SW 1271 (cell line): ENCODE measurements at places on chromosomes 12 and 14.

- no peak for DNase-seq
Observed at GRCh38 chr12:82437744-82438143, 79.4 kb downstream of the METTL25 start.

DNA sequence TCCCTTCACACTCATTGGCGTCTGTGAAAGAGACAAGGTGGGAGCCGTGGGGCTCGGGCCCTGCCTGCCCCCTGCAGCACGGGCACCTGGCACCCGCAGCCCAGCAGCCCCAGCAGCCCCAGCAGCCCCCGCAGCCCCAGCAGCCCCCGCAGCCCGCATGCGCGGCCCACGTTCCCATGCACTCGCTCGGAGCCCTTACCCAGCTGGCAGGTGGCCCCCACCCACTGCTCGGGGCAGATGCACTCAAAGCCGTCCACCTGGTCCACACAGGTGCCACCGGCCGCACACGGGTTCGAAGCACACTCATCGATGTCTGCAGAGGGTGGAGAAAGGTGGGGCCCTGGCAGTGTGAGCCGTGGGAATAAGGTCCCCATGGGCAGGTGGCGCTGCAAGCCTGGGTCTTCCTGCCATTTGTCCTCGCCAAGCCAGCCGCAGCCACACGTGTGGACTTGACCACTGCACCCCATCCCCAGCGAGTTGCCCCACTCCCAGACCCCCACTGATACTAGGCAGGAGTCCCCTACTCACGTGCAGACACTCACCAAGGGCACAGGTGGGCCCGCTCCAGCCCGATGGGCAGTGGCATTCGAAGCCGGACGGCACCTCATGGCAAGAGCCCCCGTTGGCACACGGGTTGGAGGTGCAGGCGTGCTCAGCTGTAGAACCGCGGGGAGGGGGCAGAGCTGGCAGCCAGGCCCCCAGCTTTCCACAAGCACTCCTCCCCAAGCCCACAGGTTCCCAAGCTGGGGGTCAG, 17.3 kb downstream of the JAG2 start:
- no peak for DNase-seq

DNA sequence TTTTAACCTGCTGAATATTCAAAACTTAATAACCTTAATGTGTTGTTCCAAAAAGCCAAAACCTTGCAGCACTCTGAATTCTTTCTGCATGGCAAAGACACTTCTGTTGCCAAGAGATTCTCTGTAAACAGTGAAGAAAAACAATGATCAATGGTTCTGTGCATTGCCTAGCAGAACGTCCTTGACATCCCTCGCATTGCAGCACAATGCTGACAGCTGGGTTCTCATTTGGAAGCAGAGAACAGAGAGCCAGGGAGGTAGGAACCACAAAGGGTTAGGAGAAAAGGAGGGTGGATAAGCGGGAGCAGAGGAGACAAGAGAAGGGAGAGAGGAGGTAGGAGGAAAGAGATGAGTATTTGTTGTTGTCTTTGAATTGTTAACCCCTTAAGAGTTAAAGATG, 501.1 kb downstream of the NAV3 start:
- no peak for DNase-seq

DNA sequence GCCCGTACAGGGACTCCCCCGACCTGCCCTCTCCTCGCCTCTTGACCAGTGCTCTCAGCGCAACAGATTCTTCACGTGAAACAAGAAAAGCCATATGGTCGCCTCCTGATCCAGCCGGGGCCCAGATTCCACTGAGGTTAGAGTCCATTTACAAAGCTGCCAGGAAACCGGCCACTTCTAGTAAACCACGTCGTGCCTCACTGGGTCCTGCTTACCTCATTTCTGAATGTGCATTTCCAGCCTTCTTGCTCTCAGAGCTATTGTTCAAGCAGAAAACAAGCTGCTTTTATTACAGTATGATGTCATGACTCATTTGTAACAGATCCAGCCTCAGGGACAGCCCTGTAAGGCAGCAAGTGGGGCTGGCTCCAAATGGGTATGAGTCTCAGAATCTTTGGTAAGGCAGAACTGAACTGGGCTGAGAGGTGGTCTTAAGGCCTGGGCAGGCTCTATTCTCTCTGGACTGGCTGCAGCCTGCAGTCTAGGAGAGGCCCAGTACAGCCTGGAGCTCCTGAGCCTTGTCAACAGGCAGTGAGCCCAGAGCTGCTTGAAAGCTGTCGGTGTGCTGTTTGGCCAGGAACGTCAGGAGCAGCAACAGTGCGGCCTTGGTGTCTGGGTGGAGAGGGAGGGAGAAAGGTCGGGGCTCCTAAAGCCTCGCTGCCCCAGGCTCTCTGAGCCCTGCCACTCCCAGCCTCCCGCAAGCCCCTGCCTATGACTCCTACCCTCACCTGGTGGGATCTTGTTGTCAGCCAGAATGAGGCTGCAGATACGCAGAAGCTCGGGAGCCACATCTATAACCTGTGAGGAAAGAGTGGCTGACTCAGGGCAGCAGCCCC, 8.3 kb downstream of the REC8 start:
- no peak for DNase-seq

DNA sequence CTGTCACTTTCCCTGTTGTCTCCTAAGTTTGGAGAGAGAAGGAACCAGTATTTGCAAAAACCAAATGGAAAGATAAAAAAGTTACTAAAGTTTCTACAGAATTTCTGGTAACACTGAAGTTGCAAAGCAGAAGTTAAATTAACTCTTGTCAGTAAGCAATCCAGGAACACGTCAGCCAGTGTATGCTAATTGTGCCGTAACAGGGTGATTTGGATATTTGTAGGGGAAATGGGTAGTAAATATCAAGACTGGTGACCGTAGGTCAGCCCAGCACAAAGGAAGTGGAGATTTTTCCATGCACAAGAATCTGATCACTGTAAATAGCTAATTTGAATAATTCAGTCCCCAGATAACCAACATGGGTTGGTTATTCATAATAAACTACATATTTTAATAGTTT, 2.3 kb downstream of the CDKN1B start:
- DNase-seq = peak; percentile 55

DNA sequence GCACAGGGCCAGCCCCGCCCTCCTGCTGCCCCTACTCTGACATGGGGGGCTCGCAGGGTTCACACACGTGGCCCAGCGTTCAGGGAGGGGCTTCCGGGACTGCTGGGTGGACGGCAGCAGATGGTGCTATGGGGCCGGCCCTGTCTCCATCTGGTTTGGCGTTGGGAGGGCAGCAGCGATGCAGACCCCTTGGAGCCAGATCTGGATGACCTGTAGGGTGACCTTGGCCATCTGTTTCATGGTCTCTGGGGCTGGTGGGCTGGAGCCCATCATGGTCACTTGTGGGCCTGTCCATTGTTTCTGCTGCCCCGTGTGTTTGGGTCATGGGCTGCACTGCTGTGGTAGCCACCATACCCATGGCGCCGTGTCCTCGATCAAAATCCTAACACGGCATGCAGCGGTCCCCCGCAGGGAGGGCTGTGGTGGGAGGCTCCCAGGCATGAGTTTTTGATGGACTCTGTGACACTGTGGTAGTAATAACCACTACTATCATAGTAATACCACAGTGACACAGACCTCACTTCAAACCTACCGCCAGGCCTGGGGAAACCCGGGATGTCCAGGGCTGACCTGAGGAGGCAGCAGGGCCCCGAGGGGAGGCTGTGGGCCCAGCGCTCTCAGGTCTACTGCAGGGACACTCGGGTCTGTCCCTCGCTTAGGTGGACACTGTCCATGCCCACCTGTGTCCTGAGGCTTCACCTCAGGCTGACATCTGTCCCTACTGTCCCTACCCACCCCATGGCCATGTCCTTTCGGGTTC, 359.4 kb downstream of the TMEM121 start:
- DNase-seq = no peak

DNA sequence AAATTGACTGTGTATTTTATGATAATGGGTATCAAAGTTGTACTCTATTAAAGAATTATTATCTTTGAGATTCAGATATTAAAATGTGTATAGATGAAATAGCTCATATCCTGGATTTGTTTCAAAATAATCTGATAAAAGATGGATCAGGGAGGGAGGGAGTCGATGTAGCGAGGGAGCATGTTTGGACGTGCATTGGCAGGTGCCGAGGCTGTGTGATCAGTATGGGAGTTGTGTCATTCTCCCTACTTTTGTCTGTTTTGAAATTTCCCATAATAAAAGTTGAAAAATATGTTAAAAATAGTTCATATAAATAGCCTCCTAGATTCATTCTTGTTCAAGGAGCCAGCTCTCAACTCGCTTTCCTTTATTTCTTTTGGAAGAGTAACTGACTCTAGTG, 171.6 kb upstream of the HIF1A start:
- no peak for DNase-seq

DNA sequence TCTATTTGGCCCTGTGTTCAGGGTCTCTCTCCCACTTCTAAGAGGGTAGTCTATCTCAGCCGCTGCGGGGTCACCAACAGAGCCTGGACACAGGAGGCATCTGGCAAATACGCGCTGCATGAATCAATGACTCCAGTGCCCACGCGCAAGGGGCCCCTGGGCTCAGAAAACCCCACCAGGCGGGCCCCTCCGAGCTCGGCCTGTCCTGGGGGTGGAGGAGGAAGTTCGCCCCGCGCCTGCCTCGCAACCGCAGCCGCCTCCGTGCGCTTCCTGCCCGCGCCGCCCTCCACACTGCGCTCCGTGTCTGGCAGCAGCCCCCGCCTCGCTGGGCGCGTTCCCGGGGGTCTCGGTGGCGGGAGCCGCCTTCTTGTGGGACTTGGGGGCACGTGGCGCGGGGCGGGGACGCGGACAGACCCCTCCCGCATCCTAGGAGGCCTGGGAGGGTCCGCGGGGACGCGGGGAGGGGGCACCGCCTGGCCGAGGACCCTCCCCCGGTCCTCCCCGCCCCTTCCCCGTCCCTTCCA, 811 bp upstream of the FBRSL1 start:
- no peak for DNase-seq

DNA sequence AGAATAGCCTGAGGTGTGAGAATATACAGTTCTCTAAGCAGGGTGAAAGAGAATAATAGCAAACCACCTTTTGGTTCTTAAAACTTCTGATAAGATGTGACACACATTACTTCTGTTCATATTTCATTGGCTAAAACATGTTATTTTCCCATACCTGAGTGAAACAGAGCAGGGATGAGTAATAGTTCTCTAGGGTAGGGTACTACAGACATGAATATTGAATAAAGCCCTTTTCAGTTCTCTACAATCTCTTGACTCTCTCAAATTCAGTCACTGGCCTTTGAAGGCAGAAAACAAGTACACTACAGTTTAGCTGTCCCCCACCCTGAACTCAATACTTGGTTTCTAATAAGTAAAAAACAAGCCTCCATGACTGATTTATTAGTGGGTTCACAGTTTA, 454.1 kb upstream of the MDGA2 start:
- DNase-seq = no peak

- DNase-seq = peak; percentile 82
Observed at GRCh38 chr12:62466594-62467491, at the start of gene MON2. TSS of gene MON2 (plus strand) at chr12:62466826. CDS start at chr12:62467208, 382 bp downstream.

DNA sequence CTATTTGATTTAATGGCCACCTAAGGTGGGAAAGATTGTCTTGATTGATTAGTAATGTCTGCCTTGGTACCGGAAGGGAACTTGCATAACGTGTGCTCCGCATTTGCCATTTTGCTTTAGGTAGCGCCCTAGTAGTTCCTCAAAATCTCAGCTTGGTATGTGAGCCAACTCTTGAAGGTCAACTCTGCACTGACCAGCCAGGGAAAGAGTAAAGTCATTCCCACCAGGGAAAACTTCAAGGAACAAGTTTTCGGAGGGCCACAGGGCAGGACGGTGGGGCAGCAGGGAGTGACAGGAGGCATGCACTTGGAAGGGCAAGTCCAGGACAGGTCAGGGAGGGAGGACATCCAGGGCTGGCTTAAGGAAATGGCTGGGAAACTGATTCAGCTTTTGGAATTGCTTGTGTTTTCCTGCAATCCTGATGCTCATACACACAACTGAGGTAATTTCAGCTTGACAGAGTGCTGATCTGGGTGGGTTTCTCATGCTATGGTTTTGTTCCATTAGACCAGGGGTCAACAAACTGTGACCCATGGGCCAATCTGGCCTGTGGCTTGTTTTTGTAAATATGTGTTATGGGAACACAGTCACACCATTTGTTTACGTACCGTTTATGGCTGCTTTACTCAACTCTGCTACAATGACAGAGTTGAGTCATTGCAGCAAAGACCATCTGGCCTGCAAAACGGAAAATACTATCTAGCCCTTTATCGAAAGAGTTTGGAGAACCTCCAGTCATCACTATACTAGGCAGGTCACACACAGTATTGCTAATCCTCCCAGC, 184.5 kb downstream of the RBM19 start:
- DNase-seq = no peak

GRCh38 chr14:54918427-54918826, 15.8 kb upstream of the GCH1 start:
- no peak for DNase-seq
